ENCODE measurements at places on chromosomes 6 and 20.

DNA sequence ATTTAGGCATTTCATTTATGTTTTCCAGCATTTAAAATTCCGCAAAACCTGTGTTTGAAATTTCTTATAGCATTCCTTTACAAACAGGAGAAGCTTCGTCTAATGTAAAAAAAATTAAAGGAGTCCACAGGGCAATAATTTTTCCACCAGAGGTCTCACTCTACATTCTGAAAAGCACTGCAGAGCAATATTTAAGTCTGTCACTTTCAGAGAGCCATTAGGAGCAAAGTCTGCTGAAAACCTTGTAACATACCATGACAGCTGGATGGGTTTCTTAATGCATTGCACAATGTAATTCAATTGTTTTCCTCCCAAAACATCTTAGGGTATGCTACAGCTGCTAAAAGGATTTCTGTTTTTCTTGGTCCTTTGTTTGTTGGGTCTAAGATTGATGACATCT is 18.0 kb downstream of the BAG2 start:
- DNase-seq = no peak

- no peak for DNase-seq
Observed at GRCh38 chr6:130159956-130160355, 62.8 kb downstream of the SAMD3 start.

GRCh38 chr6:5513408-5513807 is 252.1 kb downstream of the FARS2 start:
- no peak for DNase-seq

DNA sequence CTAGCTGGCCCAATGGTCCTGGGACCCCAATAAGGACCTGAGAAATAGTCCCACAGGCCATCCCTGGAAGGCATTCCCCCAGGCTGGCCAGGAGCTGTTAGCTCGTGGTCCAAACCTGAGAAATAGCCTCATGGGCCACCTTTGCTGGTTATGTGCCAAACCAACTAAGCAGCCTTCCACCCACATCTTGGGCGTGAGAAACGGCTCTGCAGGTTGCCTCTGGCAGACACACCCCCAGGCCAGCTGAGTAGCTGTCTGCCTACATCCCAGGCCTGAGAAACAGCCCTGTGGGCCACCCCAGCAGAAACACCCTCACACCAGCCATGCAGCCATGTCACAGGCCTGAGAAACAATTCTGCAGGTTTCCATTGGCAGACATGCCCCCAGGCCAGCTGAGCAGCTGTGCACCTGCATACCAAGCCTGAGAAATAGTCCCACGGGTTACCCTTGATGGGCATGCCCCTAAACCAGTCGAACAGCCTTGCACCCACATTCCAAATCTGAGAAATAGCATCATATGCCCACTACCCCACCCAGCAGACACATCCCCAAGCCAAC is 567.8 kb upstream of the ID4 start:
- DNase-seq = no peak

DNA sequence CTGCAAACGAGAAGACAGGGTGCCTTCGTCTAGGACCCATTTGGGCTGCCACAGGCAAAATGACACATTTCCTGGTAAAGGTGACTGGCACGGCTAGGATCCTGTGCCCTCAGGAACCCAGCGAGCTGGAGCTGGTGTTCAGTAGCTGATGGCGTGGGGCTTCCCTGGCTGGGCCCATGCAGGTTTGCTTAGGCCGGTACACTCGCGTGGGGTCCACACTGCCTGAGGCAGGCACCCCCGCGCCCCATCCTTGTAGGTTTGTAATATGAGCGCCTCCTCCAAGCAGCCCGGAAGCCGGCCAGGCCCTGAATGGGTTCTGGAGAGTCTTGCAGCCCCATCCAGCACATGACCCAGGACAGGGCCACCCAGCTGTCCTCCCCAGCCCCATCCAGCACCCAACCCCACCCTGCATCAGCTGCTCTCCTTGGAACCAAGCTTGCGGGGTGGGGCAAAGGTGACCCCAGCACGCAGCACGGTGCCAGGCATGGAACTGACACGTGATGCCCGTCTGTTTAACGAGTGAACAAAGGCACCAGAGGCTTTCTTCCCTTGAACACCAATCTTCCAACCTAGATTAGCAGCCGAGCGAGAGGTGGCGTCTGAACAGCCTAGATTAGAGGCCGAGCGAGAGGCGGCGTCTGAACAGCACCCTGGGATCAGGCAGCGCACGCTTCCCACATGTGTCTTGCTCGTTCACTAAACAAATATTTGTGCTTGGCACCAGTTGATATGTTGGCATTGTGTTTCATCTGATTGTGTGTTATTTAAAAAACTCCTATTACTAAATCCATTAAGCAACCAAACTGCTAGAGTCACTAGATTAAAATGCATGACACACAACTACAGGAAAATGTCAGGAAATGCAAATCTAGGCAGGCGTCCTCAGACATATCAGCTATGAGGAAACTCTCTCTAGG is 112.1 kb downstream of the DLL1 start:
- no peak for DNase-seq

DNA sequence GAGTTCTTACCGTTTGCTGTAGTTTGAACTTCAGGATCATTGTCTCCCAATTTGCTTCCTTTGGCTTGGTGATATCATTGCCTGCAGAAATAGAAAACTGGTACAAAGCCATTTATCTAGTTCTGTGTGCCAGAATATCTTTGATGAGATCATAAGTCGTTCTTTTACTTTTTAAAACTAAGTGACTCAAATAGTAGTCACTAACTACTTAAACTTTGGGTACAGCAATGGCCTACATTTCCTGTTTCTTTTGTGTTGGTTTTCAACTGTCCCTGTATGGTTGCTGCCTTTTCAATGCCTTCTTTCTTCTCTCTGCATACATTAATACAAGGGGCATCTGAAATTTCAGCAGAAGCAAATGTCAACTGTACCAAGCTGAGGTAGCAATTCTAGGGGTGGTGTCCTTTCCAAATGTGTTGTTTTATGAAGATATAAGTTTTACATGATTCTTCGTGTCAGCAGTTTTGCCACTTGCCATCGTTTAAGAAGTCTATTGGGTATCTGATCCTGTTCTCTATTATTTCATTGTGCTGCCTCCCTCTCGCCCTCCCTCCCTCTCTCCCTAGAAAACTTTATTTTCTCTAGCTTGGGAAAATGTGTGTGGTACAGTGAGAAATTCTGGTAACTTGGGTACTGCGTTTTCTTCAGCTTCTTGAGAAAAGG is 238.5 kb downstream of the FARS2 start:
- no peak for DNase-seq

DNA sequence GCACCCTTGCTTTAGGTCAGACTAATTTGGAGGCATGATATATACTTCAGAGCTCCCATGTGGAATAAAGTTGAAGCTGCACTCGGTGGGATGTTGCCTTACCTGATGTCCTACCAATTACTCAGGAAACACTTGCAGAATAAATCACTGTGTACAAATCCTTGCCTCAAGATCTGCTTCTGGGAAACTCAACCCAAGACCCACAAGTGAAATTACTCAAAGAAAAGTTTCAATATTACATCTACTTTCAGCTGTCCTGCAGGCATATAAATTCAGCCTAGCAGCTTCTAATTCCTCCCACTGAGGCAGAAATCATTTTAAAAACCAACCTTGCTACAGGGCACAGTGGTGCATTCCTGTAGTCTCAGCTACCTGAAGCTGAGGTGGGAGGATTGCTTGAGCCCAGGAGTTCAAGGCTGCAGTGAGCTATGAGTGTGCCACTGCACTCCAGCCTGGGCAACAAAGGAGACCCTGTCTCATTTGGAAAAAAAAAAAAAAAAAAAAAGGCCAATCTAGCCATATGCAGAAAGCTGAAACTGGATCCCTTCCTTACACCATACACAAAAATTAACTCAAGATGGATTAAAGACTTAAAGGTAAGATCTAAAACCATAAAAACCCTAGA is 20.7 kb upstream of the DCDC2 start:
- DNase-seq = no peak

DNA sequence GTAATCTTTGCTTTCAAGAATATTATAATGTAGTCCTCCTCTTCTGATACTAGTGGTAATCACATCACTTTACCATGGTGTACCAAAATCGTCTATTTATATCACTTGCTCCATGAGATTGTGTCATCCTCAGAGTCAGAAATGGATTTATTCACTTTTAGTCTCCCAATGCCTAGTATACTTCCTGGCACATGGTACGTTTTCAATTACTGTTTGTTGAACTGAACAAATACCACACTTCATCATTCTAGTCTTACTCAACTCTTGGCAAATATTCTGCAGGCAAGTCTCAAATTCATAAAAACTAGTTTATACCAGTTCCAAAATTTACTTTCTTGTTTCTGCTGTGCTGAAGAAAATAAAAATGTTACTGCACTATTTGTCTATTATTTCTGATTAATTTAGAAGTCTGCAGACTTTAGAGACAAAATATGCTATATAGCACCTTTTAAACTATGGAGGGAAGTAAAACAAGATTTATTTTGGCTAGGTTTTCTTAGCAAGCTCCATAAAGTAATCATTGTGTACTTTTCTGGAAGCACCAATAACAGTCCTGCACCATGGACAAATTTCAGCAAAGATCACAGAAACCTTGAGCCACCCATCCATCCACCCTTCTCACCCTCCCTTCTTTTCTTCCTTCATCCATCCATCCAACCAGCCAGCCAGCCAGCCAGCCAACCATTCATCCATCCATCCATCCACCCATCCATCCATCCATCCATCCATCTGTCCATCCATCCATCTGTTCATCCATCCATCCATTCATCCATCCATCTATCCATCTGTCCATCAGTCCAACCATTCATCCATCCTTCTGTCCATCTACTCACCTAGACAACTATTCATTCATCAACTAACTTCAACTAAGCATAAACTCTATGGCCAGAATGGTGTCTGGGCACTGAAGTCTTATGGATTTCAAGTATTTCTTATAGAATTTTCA is 102.1 kb upstream of the STMND1 start:
- no peak for DNase-seq

GRCh38 chr6:1834646-1835516 is 225.2 kb downstream of the FOXC1 start:
- DNase-seq = no peak

DNA sequence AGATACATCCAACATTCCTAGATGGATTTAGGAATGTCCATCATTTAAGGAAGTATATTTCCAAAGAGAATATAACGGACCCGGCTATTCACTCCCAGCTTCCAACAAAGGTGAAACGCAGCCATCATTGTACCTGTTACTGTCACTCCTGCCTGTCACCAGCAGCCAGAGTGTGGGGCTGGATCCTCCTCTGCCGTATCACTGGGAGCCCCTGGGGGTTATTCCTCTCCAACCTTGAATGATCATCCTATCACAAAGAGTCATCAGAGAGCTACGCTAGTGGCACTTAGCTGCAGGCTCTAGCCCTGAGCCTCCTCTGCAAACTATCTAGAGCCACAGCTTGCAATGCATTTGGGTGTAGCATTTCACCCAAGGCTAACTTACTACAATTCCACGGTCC is 73.6 kb upstream of the NHSL1 start:
- no peak for DNase-seq

- no peak for DNase-seq
Observed at GRCh38 chr6:7693827-7694226, 32.1 kb upstream of the BMP6 start.

DNA sequence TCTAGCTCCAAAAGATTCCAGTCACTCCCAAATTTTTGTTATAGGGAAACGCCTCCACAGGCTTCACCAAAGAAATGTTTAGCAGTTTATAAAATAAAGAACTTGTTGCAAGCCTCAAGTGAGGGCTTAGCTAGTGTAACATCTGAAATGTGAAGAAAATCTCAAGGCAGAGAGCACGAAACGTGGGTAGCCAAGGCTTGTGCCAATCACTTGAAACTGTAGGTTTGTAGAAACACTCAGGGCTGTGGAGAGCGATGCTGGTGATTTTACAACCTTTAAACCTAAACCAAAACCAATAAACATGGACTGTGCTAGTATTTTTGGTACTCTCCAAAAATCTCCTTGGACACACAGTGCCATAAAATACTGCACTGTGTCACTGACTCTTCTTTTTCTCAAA is 108.1 kb upstream of the TRAF3IP2 start:
- no peak for DNase-seq

DNA sequence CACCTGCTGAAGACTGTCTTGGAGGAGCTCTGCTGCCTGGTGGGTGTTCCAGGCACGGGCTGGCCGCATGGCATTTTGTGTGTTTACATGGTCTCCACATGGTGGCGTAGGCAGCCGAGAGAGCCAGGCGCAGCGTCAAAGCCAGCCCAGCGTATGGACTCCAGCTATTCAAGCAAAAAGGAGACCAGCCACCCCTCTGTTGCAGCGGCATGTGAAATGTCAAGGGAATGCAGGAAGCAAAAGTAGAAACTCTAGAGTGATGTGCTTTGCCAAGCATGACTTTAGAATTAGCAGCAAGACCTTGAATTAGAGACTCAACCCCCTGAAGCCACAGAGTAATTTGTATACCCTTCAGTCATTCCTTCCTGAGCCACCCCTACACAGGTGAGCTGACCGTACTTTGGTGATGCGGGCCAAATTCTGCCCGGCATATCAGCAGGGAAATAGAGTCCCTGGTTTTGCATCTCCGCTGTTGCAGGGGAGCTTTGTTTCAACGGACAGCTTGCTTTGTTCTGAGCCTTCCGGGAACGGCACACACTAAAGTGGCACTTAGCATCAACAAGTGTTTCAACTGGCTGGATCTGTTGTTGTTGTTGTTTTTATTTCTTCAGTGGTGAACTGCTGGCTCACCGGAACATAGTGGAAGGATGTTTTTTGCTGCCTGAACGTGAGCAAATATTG is 48.5 kb downstream of the FNDC1 start:
- DNase-seq = no peak

DNA sequence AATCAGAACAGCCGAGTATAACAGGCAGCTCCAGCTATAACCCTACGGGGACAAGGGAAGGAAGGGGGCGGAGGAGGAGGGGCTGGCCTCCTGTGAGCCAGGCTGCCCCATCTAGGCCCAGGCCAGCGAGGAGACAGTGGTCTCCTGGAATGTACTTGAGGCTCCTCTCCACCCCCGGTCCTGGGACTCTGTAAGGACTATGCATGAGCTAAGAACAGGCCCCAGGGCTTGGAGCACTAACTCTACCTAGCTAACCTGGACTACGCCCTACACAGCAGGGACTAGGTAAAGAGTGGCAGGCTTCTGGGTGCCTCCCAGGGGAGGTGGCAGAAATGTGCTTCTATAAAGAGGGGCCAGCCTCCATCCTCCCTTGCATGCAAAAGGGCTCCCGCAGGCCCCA is 8.9 kb downstream of the KCNK15 start:
- DNase-seq = no peak

- no peak for DNase-seq
Observed at GRCh38 chr6:113512576-113512975, 344.6 kb upstream of the MARCKS start.

DNA sequence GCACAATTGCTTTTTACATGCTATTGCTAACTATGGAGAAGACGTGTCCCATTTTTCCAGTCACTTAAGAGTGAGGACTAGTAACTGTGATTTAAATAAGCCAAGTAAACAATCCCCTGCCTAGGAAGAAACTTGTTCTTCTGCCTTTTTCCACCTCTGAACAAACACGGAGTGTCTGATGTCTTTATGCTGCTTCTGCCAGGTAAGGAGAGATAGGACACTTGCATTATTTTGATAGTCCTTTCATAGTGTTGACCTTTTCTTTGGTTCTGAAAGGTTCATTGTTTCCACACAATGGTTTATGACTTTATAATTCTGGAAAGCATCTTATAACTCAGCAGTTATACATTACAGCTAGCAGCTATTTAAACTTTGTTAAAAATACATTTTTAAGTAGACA is 8.4 kb downstream of the LRP11 start:
- no peak for DNase-seq

- DNase-seq = no peak
Observed at GRCh38 chr6:88220493-88220892, 54.3 kb upstream of the CNR1 start.

GRCh38 chr20:17654649-17655285 is 27.3 kb downstream of the RRBP1 start:
- DNase-seq = no peak
